Motor neuron (in vitro differentiated cells): ENCODE measurements at places on chromosomes 6 and 20.

GRCh38 chr6:104506429-104506828 is 353.3 kb downstream of the HACE1 start:
- ATAC-seq = no peak

DNA sequence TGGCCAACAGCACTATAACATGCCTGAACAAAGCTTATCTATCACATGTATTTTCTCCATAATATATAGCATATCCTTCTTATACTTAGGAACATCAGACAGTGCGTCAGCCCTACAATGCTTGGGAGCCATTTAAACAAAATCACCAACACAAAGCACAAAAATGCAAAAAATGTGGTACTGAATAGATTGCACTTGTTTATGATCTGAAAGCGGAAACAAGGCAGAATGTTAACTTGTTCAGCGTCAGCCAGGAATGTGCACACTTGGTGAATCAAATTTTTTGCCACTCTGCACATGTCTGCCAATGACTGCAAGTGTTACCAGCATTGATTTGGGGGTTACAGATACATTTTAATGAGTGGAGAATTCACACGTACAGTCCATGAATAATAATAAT is 14.8 kb downstream of the SLC35A1 start:
- ATAC-seq = no peak

- no peak for ATAC-seq
Observed at GRCh38 chr20:21526776-21527175, 12.9 kb upstream of the NKX2-2 start.

DNA sequence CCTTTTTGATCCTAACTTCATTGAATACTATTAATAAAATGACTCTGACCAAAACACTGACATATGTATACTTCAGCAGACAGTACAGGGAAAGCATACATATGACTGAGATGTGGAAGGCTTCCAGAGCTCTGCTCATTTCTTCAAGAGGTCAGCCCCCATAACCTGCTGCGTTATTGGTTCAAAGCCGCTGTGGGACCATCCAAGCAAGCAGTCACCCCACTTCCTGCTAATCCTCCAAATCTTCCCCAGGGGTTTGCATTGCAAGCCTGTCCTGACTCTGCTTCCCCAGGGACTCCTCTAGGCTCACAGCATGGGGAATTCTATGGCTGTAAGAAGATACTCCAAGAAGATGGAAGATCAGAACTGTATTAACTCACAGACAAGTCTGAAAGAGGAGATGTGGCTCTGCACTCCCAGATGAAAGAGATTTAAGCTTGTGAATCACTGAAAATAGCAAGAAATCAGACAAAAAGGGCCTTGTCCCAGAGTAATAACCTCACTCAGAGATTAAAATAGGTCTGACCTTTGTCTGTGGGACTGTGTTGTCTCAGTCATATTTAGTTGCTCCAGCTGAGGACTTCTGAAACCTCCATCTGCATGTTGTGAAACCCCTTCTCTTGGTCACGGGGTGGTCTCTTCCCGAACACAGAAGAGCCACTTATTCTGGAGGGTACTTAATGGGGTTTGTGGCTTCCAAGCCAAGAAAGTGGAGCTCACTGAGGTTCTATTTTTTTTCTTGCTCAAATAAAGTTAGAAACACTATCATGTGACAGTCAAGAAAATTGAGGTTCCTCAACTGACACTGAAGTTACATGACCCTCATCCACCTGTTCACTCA is 101.5 kb upstream of the MARCKS start:
- ATAC-seq = no peak

- no peak for ATAC-seq
Observed at GRCh38 chr6:149150801-149151398, 166.6 kb upstream of the TAB2 start.

GRCh38 chr6:133886104-133886775 is 2.7 kb upstream of the TCF21 start:
- ATAC-seq = no peak

GRCh38 chr6:170039156-170040114 is 251.4 kb downstream of the DLL1 start:
- ATAC-seq = no peak

DNA sequence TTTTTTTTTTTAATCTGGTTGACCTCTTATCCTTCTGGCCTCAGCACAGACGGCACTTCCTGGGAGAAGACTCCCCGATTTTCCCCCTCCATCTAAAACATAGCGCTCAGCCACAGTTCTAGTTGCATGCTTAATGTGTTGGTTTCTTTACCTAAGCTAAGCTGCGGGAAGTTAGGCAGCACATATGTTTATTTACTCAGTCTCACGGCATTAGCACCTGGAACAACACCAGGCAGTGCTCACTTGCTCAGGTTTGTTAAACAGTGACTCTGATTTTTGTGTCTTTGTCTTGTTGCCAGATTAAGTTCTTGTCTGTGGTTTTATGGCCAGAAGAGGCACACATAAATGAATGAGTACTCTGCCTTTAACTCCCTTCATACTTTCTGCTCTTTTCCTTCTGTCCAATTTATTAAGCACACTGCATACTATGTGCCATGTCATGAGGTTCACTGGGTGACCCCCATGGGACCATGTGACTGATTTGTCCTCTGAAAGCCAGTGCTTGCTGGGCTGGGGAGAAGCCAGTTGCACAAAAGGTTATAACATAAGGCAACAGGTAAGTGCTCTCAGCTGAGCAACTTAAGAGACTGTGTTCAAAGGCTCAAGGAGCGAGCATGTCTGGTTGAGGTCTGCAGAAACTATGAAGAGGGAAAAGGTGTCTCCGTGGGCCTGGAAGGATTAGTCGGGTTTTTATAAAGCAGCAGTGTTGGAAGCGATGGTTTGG is 93.6 kb downstream of the RPP40 start:
- ATAC-seq = no peak

DNA sequence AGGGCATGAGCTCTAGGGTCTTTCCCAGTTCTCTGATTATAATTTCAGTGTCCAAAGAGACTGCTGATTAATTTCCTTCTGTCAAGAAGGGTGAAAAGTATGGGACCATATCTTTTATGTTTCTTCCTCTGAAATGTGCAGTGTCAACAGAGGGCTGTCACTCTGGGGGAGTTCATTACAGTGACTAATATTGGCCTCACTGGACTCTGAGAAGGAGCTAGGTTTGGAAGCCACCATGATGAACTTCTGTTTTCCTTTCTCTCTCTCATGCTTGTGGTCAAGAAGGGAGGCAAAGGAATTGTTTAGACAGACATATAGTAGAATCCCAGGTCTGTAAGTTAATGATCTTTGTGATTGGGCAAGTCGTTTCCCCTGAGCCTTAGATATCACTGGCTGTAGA is 41.8 kb upstream of the BMP6 start:
- no peak for ATAC-seq

GRCh38 chr6:158972241-158973233 is 27.5 kb downstream of the RSPH3 start:
- ATAC-seq = peak; percentile 25

DNA sequence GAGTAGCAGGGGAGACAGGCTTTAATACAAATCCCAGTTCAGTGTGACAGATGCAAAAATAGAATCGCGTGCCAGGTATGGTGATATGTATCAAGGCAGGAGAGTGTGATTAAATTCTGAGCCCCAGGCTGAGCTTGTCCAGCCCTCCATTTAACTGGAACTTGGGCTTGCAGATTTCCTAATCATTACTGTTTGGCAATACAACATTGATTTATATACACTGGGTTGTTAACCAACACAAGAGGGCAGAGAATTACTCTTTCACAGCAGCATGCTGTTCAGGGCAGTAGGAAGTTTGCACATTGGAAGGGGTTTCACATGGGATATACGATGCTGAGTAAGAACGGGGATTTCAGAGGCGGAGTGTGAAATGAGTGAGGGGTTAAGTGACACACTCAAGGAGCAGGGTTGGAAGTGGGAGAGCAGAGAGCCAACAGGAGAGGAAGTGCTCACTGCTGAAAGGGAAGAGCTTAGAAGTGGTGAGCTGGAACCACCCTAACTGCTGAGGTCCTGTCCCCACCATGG is 70.8 kb upstream of the ATXN1 start:
- ATAC-seq = no peak

GRCh38 chr6:34349211-34349610 is 43.3 kb downstream of the NUDT3 start:
- ATAC-seq = no peak
